Activated naive CD8-positive, alpha-beta T cell treated with anti-CD3 and anti-CD28 coated beads, Interleukin-2, amount 50 U/mL, for 24 hours (primary cell): ENCODE measurements at places on chromosomes 6 and 20.
A peak's percentile ranks its signal among the peaks of the same experiment; 100 is the strongest.

- DNase-seq = no peak
Measured at GRCh38 chr6:53547166-53547810, 2.4 kb upstream of the GCLC start.

DNA sequence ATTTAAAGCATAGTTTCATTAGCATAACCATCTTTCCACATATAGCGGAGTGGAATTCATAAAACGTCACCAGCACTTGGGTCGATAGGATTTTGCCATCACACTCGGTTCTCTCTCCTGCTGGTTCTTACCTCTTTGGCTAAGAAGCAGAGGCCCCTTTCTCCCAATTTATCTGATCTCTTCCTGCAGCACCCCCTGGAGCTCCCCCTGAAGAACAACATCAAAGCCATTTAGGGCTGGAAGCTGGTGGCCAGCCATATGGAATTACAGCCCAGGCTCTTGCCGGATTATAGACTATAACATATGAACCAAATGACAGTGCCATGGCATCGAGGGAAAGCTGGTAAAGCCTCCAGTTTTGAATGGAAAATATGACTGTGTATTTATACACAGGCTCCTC lies 6.4 kb upstream of the KIF6 start:
- DNase-seq = no peak

GRCh38 chr6:139863346-139863745 lies 488.9 kb upstream of the CITED2 start:
- no peak for DNase-seq

DNA sequence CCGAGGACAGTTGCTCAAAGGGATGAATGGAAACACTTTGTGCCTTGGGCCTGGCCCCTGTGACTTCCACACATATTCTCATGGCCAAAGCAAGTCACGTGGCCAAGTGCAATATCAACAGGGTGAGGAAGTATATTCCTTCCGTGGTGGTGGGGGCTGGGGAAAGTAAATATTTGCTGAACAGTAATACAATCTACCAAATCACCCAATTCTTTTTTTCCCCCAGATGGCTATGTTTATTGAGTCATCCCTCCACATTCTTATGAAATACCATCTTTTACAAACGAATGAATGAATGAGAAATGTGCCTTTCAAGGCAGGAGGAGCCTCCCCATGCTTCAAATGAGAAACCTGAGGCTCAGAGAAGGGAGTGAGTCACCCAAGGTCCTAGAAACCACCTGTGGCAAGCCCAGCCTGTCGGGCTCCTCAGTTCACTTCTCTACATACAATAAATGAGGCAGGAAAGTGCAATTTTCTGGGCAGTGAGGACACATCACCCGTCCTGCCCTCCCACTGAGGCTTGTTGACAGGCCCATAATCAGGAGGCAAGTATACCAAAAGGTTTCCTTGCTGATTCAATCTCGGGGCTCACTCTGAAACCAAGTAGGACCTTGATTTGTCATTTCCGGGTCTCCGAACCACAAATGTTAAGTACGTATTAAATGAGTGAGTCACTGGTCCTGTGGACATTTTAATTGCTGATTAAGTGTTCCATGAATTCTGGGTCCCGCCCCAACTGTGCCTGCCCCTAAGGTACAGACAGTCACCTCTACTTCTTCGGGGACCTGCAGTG lies 25.3 kb upstream of the TOP1 start:
- DNase-seq = peak; percentile 63

DNA sequence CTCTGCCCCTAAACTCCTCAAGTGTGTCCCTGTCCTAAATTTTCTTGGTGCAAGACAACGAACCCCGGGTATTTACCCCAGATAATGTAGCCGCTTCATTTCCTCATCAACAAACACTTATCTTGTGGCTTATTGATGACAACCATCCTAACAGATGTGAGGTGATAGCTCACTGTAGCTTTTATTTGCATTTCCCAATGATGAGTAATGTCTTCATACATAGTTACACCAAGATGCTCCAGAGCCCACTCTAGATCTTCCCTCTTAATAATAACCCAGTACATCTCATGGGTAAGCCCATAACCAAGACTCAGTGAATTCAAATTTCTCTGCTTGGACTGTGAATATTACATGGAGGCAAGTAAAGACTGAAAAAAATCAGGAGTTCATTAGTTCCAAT lies 48.2 kb upstream of the BEND6 start:
- DNase-seq = no peak

DNA sequence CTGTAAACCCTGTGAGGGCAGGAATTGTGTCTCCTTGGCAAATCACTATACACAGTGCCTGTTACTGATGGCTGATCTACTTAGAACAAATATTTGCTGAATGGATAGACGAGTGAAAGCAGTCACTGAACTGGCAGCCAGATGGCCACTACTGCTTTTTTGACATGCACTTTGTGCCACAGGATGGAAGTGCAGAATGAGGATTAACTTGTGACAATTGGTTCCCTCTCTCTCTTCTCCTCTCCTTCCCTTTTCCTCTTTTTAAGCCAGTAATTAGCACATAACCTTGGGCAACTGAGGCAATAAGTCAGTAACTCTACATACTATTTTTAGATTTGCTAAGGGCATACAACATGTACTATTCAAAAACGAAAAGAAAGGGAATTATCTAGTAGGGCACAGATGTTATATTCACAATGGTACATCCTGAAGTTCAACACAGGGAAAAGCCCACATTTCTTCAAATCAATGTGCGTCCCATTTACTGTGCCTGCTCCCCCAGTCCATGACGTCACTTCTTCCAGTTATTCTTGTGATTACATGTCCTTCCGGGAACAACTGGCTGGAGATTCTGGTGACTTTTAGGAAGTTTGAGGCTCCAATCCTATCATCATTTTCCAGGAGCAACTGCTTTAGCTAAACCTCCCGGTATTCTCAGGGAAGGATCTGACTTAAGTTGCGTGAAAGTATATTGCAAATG lies 17.0 kb upstream of the RPS6KA2 start:
- DNase-seq = no peak

DNA sequence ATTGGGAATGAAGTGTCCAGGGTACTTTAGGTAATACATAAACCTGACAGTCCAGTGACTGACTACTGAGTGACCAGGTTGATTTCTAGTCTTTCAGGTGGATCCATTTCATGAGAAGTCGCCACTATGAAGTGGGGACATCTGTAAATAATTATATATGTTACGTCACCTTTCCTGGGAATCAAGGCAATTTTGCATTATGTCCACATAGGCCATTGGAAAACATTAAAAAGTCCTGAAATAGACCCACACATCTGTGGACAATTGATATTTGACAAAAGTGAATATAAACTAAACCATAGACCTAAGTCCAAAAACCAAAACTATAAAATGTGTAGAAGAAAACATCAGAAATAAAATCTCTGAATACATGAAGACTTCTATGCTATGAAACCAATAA lies 231.5 kb downstream of the C6orf118 start:
- no peak for DNase-seq

- no peak for DNase-seq
Measured at GRCh38 chr6:5446362-5447075, 185.2 kb downstream of the FARS2 start.
